ENCODE measurements at places on chromosomes 6 and 20.

DNA sequence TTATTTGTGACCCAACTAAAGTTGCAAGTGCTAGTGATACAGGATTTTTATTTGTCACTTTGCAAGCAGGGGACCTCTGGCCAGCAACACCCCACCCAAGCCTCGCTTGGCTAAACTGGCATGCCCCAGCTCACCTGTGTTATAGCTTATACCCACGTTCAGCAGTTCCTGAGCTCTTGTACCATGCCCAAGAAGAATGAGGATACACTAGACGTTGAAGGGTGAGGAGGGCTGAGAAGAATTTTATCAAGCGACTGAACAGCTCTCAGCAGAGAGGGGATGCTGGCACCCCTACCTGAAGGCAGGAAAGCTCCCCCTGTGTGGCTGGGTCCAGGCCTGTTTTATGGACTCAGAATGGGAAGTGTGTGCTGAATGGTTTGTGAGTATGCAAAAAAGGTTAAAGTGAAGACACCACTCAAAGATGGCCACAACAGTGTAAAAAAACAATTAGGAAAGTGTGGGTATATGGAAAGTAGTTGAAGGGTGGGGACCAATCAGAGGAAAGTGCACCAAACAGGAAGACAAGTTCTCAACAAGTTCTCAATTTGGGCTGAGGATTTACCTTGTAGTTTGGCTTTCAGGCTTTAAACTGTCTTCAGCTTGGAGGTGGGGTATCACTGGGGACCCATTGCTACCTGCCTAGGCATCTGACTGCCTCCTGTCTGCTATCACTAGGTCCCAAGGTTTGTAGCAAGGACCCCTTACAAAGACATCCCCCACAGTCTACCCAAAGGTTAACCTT is 15.0 kb downstream of the BTN2A1 start:
- no peak for DNase-seq

DNA sequence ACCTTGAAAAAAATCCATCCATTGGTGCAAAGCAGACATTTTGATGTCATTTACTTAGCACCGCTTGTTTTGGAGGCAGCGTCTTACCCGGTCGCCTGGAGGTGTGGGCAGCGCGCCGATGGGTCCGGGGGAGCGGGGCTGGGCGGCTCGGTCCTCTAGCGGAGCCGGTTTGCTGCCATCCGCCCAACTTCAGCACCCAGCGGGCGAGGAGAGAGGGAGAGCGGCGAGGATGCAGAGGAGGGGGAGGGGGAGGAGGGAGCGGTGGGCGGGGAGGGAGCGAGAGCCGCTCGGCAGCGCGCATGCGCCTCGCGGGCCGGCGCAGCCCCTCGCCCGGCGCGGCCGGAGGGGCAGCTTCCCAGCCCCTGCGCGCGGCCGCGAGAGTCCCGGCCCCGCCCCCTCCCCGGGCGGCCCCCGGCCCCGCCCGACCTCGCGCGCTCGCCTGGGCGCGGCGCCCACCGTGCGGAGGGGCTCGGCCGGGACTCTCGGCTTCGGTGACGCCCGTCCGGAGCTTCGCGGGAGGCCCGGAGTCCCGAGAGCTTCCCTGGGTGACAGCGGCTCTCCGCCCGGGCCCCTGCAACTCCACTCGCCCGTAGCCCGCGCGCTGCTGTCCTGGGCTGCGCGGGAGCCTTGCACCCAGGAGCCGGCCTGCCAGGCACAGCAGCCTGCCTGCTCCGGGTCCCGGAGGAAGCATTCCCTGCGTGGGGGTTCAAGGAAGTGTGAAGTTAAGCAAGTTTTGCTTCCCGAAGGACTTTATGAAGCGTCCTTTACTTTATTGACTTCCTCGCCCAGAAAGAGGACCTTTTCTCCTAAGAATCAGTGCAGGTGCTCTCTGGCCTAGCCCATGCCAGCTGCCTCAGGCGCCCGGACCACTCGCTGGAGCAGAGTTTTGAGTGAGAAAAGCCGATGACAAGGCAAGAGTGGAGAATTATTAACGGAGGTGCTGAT is at the start of gene RGS17:
Gene RGS17 (minus strand): TSS at position 246 of the 945 bp plus-strand sequence. CDS start 87,264 bp downstream, outside the sequence.
- peak; percentile 76 for DNase-seq

DNA sequence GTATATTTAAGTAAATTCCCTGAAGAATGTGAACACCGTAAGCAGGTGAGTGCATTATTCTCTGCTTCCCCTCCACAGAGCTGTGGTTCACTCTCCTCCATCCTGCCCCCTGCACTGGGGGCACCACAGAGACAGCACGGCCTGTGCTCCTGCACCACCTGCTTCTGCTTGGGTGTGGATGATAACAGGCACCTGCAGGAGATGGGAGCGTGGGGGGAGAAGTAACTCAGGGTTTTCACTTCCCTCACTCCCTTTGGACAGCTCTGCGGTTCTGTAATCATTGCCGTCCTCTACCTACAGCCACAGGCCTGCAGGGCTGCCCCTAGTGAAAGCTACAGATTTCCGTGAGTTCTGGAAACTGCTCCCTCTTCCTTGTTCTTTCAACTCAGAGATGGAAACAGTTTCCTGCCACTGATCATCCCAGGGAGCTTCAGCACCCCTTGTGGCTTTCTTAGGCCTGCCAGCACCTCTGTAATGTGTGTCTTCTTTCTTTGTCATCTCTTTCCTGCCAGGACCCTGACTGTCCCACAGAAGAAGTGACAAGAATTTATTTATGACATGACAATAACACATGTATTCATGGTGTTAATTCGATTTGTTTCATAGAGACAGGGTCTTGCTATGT is 21.3 kb upstream of the MICB start:
- DNase-seq, result no peak

- no peak for DNase-seq
Observed at GRCh38 chr6:133634474-133634873, 254.4 kb upstream of the TCF21 start.

DNA sequence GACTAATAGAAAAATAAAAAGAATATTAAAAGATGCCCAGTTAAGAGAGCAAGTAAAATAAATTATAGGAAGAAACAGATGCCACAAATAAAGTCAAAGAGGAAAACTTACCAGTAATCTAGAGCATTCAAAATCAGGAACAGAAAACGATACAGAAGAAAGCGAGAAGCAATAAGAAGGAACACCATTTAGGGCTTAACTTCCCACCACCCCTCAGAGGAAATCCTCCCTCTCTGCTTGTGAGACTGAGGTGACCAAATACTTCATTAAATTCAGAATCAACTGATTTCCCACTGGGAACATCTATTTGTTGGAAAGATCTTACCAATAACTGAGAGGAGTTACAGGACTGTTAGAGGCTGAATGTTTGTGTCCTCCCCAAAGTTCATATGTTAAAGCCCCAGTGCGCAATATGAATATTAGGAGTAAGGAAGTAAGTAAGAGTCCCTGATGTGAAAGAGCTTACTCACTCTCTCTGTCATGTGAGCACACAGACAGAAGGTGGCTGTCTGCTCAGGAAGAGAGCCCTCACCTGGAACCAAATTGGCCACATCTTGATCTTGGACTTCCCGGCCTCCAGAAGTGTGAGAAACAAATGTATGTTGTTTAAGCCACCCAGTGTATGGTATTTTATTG is 19.5 kb downstream of the KATNA1 start:
- no peak for DNase-seq

GRCh38 chr6:142838821-142839685 is 105.9 kb downstream of the HIVEP2 start:
- no peak for DNase-seq

GRCh38 chr6:17902974-17903373 is 84.5 kb downstream of the KIF13A start:
- no peak for DNase-seq

DNA sequence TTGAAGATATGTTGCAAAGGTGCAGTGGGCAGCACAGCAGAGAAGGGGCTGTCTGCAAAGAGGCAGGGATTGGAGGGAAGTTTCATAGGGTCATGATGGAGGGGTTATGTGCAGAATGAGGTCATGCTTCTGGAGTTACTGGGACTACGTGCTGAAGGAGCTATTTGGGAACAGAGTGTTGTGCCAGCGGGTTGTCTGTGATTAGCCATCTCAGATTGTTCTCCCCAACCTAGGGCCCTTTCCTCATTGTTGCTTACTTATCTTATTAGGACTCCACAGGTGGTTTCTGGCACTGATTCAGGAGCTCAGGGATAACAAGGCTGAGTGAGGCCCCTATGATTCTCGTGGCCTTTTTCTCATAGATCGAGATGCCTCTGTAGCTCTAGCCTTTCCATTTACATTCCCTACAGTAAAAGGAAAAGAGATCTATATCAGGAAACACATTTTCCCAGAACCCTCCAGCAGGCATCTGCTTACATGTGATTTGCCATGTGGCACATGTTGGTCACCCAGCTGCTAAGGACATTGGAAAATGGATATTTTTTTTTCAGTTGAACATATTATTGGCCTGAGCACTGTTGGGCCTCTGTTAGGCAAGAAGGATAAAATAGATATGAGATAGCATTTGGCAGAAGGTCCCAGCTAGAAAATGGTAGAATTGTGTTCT is 429.6 kb upstream of the PLCB4 start:
- no peak for DNase-seq

Data from NCI-H1105 treated with DMSO at 0.1 percent for 48 hours (cell line).